ENCODE measurements at places on chromosomes 1 and 21. TPM values are rescaled to one million over a fixed set of nuclear protein-coding genes. Genes with fewer than 3 reads are reported as not detected.

The ANKRD34A gene
- total RNA-seq = 0.14 TPM

The ACTL8 gene
- total RNA-seq = 0.64 TPM

The RIPPLY3 gene
- total RNA-seq = 0.09 TPM

The UMODL1 gene
- total RNA-seq = not detected

The COL6A1 gene
- total RNA-seq = 0.46 TPM

The IL24 gene
- not detected for total RNA-seq

The DVL1 gene
- 60.4 TPM for total RNA-seq

The SELE gene
- total RNA-seq = not detected

The KRTAP19-1 gene
- not detected for total RNA-seq

DNA sequence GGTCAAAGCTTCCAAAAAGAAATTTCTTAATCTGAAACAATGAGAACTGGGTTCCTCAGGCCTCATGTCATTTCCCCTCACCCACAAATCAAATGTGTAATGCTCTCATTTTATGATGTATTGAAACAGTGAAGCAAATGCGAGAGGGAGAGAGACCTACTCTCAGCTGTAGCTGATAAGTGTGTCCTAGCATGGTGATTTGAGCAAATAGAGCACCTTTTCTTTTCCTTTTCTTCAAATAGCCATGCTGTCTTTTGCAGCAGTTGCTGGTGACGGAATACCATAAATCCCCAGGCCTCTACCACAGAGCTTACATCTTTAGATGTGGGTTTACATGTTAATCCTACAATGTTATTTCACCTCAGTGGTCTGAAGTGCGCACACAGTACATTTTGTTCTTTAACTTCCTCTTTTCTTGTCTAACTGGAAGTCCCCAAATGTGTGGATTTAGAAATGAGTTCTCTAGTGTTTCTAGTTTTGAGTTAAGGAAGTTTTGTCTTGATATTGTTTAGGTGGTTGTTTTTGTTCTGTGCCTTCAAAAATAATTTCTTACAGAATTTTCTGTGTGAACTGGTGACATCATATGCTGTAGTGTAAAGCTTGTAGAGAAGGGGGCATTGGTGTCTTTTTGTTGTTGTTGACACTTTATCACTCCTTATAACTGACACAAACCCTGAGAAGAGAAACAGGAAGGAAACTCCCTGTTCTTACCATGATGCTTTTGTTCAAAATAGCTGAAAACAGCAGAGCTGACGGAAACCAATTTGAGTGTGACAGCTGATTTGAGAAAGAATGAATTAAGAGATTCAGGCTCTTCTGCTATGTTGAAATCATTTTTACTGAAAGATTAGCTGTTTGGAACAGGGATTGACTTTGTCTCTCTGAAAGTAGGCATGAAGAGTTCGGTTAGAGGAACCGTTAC lies 12.2 kb downstream of the SMAP2 start:
- H3K27me3 ChIP-seq = no peaks in the 10 kb centered on the region
- peaks cover 92% of the 10 kb centered on the region for H3K4me1 ChIP-seq
- no peak overlapping the region for H3K4me3 ChIP-seq
- DNase-seq = no peak

GRCh38 chr1:70169018-70169839 lies 36.1 kb downstream of the LRRC40 start:
- H3K4me1 ChIP-seq = no peaks in the 10 kb centered on the region
- H3K36me3 ChIP-seq = peaks cover 17% of the 10 kb centered on the region
- no peak overlapping the region for H3K4me3 ChIP-seq
- H3K27ac ChIP-seq = no peak overlapping the region
- no peaks in the 10 kb centered on the region for H3K27me3 ChIP-seq

GRCh38 chr1:98763488-98764150 lies 102.1 kb downstream of the SNX7 start:
- no peak overlapping the region for H3K27ac ChIP-seq
- H3K36me3 ChIP-seq = no peaks in the 10 kb centered on the region
- H3K4me3 ChIP-seq = no peak overlapping the region
- no peaks in the 10 kb centered on the region for H3K27me3 ChIP-seq
- no peaks in the 10 kb centered on the region for H3K4me1 ChIP-seq

DNA sequence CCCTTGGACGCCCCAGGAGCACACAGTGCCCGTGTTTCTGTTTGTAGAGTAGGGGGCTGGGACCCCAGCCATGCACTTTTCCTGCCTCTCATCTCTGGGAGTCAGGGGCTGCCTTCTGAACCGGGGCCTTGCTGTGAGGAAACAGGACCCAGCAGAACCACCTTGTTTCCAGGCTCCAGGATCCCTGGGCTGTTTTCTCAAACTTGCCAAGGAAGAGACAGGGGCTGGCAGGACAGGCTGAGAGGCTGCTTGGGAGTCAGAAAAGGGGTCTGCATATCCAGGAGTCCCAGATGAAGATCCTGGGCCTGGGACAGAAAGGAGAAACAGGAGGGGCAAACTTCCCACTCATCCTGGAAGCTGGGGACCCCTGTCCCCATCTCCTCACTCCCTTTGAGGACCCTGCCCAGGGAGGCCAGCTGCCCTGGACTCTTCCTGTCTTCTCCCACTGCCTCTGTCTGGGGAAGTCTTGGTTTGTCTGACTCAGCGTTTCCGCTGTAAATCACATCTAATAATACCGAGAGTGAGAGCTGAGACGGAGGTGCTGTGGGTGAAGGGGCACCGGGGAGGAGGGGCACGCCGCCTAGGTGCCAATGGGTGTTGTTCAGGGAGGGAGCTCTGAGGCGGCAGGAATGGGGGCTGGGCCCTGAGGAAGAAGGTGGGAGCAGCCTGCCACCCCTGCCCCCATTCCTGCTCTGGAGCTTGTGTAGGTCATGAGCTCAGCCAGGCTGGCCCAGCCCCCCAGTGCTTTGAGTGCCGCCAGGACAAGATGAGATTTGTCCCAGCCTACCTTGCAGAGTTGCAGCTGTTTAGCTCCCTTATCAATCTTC lies 16.7 kb downstream of the POU3F1 start:
- H3K27ac ChIP-seq = no peak overlapping the region
- no peak overlapping the region for H3K4me3 ChIP-seq
- peaks cover 25% of the 10 kb centered on the region for H3K4me1 ChIP-seq

- H3K27ac ChIP-seq = no peak overlapping the region
- H3K36me3 ChIP-seq = no peaks in the 10 kb centered on the region
- H3K27me3 ChIP-seq = no peaks in the 10 kb centered on the region
Measured at GRCh38 chr1:50271968-50272578, 151.2 kb downstream of the DMRTA2 start.

GRCh38 chr1:59552007-59552406 lies 255.1 kb downstream of the FGGY start:
- no peak for DNase-seq
- no peak overlapping the region for H3K27ac ChIP-seq
- H3K4me1 ChIP-seq = peaks cover 69% of the 10 kb centered on the region
- H3K4me3 ChIP-seq = no peak overlapping the region

DNA sequence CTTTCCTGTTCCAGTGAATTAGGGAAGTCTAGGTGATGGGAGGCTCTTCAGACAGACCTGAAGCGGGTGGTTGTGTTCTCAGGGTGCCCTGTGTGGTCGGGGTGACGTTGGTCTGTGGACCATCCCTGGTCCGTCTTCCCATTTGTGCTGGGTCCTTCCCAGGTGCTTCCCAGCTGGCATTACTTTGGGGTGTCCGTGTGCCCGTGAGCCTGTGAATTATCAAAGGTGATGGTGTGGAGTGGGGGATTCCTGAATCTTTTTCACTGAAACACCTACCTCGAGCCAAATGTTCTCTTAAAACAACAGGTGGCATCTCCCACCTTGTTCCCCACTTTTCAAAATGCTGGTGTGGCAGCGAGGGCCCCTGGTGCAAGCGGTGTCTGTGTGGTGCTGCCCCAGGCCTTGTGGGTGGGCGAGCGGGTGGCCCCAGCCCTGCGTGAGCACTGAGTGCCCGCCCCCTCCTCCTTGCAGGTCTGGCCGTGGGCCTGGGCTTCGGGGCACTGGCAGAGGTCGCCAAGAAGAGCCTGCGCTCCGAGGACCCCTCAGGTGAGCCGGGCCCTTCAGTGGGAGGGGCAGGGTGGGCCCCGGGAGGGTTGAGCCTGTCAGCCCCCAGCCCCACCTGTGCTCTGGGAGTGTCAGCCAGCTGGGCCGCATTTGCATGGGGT lies 37.0 kb downstream of the COQ8A start:
- H3K27ac ChIP-seq = no peak overlapping the region
- no peak for DNase-seq
- peaks cover 37% of the 10 kb centered on the region for H3K4me1 ChIP-seq
- H3K4me3 ChIP-seq = no peak overlapping the region
- no peaks in the 10 kb centered on the region for H3K27me3 ChIP-seq

- peaks cover 7% of the 10 kb centered on the region for H3K27me3 ChIP-seq
- DNase-seq = no peak
- no peak overlapping the region for H3K27ac ChIP-seq
- peaks cover 13% of the 10 kb centered on the region for H3K4me1 ChIP-seq
- H3K4me3 ChIP-seq = no peak overlapping the region
Measured at GRCh38 chr1:178490136-178490535, 6.6 kb downstream of the CLEC20A start.

DNA sequence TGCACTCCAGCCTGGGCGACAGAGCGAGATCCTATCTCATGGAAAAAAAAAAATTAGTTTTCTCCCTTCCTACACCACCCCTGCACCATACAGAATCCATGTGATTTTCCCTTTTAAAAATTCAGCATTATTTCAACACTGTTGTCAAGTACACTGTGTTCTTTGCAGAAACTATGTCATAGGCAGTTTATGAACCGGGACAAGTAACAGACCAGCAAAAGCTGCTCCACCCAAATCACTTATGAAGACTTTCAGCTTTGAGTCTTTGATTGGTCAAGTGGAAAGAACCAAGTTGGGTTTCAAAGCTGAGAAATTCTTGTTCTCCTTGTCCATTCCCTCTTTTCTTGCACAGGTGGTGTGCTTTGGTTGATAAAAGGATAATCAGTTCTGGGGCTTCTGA lies 173.0 kb downstream of the CDC7 start:
- H3K4me1 ChIP-seq = no peaks in the 10 kb centered on the region
- no peak overlapping the region for H3K4me3 ChIP-seq
- DNase-seq = no peak
- H3K36me3 ChIP-seq = no peaks in the 10 kb centered on the region
- H3K27ac ChIP-seq = no peak overlapping the region

DNA sequence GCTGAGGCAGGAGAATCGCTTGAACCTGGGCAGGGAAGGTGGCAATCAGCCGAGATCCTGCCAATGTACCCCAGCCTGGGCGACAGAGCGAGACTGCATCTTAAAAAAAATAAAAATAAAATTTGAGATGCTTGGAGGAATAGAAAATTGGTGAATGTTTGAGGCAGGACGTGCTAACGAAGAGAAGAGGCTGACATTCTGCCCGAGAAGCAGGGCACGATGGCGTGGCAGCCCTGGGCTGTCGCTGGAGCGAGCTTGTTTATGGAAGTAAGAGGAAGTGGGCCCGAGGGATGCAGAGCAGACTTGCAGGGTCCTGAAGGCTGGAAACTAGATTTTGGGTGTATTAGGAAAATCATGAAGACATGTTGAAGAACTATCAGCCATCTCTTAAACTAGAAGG lies 92.6 kb downstream of the KIF26B start:
- no peak for DNase-seq
- H3K36me3 ChIP-seq = no peaks in the 10 kb centered on the region
- H3K4me1 ChIP-seq = no peaks in the 10 kb centered on the region
- no peaks in the 10 kb centered on the region for H3K27me3 ChIP-seq
- no peak overlapping the region for H3K4me3 ChIP-seq

DNA sequence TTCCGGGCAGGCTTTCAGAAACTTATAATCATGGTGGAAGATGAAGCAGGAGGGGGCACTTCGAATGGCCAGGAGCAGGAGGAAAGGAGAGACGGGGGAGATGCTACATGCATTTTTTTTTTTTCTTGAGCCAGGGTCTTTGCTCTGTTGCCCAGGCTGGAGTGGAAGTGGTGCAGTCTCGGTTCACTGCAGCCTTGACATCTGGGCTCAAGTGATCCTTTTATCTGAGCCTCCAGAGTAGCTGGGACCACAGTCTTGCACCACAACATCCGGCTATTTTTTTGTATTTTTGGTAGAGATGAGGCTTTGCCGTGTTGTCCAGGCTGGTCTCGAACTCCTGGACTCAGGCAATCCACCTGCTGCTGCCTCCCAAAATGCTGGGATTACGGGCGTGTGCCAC lies 61.6 kb downstream of the SELENOF start:
- H3K4me3 ChIP-seq = no peak overlapping the region
- no peak for DNase-seq
- no peaks in the 10 kb centered on the region for H3K27me3 ChIP-seq
- H3K27ac ChIP-seq = no peak overlapping the region

DNA sequence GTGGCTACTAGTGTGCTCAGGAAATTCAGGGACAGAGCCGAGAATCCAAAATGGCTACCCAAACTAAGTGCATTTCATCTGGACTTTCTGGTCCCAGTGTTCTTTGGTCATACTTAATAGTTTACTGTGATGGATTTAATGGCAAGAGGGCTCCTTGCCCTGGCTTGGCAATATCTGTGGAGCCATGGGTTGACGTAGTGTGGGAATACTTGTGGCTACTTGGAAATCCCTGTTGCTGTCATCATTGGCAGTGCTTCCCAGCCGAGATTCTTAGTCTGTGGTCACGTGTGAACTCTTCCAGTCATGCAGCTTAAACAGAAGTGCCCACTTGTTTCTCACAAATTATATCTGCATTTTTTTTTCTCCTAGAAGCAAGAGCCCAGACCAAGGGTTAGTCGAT lies 198.9 kb downstream of the HS2ST1 start:
- no peak overlapping the region for H3K27ac ChIP-seq
- H3K4me1 ChIP-seq = peaks cover 29% of the 10 kb centered on the region
- H3K36me3 ChIP-seq = no peaks in the 10 kb centered on the region
- no peak for DNase-seq
- H3K4me3 ChIP-seq = no peak overlapping the region

DNA sequence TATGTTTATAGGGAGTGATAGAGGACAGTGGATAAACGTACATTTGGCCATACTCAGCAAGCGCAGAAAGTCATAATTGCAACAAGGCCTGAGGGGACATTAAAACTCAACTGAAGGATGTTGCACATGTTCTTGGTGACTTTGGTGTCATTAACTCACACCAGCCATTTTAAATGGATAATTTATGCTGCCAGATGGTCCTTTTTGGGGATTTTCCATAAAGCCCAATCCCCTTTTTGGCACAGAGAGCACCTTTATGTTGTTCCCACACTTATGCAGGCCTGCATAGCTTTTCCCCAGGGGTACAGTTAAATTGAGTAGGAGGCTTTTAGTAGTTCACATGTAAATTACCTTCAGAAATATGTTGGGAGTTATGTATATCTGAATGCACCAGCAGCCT lies 279.6 kb downstream of the NFIA start:
- H3K4me3 ChIP-seq = no peak overlapping the region
- peaks cover 12% of the 10 kb centered on the region for H3K36me3 ChIP-seq
- peaks cover 11% of the 10 kb centered on the region for H3K4me1 ChIP-seq
- no peak for DNase-seq
- H3K27ac ChIP-seq = no peak overlapping the region

DNA sequence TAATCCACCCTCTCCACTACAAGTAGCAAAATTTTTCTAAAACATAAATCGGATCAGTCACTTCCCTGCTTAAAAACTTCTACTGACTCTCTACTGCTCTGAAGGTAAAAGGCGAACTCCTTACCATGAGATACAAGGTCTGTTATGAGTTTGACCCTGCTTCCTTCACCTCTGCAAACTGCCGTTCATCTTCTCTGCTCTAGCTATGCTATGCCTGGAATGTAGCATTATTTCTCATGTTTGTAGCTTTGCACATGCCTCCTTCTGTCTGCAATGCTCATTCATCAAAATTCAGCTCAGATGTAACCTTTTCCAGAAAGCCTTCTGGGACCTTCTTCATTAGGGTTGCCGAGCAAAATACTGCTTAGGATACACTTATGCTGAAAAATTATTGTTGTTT lies 30.8 kb downstream of the RPL5 start:
- no peak for DNase-seq
- H3K4me3 ChIP-seq = no peak overlapping the region
- no peak overlapping the region for H3K27ac ChIP-seq

GRCh38 chr1:240797050-240797449 lies 185.1 kb upstream of the GREM2 start:
- no peak overlapping the region for H3K4me3 ChIP-seq
- no peaks in the 10 kb centered on the region for H3K27me3 ChIP-seq
- no peaks in the 10 kb centered on the region for H3K36me3 ChIP-seq
- DNase-seq = no peak
- no peak overlapping the region for H3K27ac ChIP-seq

Data from HepG2 (cell line).